Spleen (tissue), 13 donors: ENCODE measurements at places on chromosomes 6 and 20. TPM values are rescaled to one million over a fixed set of nuclear protein-coding genes. Genes with fewer than 3 reads are reported as not detected.

Gene SLC22A3
- total RNA-seq: 0.80 TPM

Gene COL19A1
- total RNA-seq: 13.3 TPM

Gene KCNK15
- total RNA-seq: 0.65 TPM

Gene ELMO2
- total RNA-seq: 52.3 TPM

Gene PLN
- total RNA-seq: 3.2 TPM

Gene CD40
- 36.6 TPM for total RNA-seq

Gene C4A
- 103 TPM for total RNA-seq

Gene SFTA2
- not detected for total RNA-seq

Gene GLP1R
- total RNA-seq: 0.11 TPM
